ENCODE measurements at places on chromosomes 2 and 18. TPM values are rescaled to one million over a fixed set of nuclear protein-coding genes. Genes with fewer than 3 reads are reported as not detected.
A peak's percentile ranks its signal among the peaks of the same experiment; 100 is the strongest.

Gene PSD4
- 1.2 TPM for total RNA-seq

Gene TSPYL6
- 0.27 TPM for total RNA-seq

Gene ECEL1
- 2.3 TPM for total RNA-seq

Gene SIX2
- total RNA-seq = 0.56 TPM

Gene CHRNA1
- total RNA-seq = 161 TPM

Gene DNAJB2
- 124 TPM for total RNA-seq

Gene ABCB11
- not detected for total RNA-seq

Gene ITGA4
- total RNA-seq = 5.4 TPM

Gene IL36G
- not detected for total RNA-seq

Gene MOCOS
- total RNA-seq = 1.3 TPM

Gene COL4A3
- total RNA-seq = not detected

Gene ATP6V1C2
- total RNA-seq = not detected

Gene DSG1
- not detected for total RNA-seq

Gene ITGB1BP1
- total RNA-seq = 62.7 TPM

Gene COL3A1
- not detected for total RNA-seq

Gene GAL3ST2
- 0.42 TPM for total RNA-seq

Gene SERPINB11
- not detected for total RNA-seq

Gene AQP4
- not detected for total RNA-seq

GRCh38 chr2:187581125-187581896, 27.1 kb upstream of the TFPI start:
- DNase-seq = no peak

- DNase-seq = no peak
These were observed 258.3 kb downstream of the PRKCE start for GRCh38 chr2:45909677-45910191.

GRCh38 chr2:98778151-98778550, 47.2 kb upstream of the MGAT4A start:
- DNase-seq = no peak

- no peak for DNase-seq
These were observed 266.1 kb upstream of the MEX3C start for GRCh38 chr18:51463483-51464136.

- no peak for DNase-seq
These were observed 37.4 kb upstream of the FAP start for GRCh38 chr2:162280654-162281053.

- DNase-seq = no peak
These were observed 230.7 kb upstream of the SYT4 start for GRCh38 chr18:43507842-43508481.

GRCh38 chr2:29079887-29080286, 5.6 kb upstream of the PCARE start:
- no peak for DNase-seq

DNA sequence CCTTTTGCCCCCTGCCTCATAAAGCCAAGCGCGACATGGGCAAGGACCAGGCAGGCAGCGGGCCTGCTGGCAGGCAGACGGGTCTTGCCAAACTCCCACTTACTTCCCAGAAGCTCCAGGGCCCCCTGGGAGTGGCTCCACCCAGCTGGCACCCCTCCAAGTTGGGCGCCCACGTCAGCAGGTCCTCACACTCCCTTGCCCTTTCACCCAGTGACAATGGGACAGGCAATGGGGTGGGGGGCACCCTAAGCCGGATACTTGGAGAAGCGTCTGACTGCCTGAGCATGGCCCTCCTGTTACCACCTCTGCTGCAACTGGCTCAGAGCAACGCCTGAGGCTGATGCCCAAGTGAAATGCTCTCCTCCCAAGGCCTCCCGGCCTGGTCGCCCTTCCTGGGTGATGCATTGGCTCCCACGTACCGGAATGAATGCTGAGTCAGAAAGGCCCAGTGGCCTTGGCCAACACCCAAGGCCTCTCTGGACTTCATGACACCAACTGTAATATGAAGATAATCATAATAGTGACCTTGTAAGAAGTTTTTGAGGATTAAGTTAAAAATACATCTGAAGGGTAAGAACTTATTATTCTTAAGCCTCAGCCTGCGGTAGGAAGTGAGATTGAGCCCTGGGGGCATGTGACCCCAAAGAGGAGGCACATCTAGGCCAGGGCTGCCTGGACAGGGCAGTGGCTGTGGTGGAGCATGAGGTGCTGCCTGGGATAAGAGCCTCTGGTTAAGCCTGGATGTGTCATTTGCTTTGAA, 31.6 kb downstream of the KCNK3 start:
- DNase-seq = no peak

DNA sequence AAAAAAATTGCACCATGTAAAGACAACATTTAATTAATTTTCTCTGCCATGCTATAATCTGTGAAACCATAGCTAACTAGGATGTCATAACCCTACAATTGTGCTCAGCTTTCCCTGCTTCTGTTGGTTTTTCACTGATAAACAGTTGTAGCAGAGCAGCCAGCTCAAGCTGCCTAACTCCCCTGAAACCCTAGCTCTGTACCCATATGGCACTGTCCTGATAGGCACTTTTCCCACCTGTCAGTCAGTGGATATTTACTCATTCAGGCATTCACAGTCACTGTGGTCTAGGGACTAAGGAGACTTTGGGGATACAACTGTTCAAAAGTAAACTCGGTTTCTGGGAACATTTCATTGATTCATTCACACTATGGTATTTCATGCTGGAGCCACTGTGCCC, 407.0 kb downstream of the DSEL start:
- DNase-seq = no peak

DNA sequence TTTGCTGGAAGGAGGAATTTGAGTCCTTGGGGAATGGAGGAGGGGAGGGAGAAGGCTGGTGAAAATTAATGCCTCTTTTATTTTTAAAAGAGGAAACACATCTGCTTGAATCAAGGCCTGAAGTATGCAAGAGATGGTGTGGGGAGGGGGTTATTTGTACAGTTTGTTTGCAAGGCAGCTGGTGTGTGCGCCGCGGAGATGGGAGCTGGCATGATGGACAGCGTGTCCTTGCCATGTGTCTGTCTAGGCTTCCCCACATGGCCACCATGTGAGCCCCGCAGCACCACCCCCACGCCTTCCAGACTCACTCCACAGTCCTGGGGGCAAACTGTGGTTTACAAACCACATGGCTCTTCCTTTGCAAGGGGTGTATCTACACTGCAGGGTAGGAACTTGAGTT, 154.8 kb upstream of the APCDD1 start:
- DNase-seq = no peak

- DNase-seq = no peak
These were observed 65.5 kb downstream of the COMMD1 start for GRCh38 chr2:61970807-61971556.

GRCh38 chr2:143934626-143935481, 585.1 kb downstream of the ZEB2 start:
- DNase-seq = no peak

- DNase-seq = no peak
These were observed 54.1 kb upstream of the KLF7 start for GRCh38 chr2:207219676-207220501.

GRCh38 chr2:201196003-201196402, 13.1 kb downstream of the CASP10 start:
- DNase-seq = no peak

GRCh38 chr18:35592298-35592697, 10.8 kb downstream of the GALNT1 start:
- no peak for DNase-seq

DNA sequence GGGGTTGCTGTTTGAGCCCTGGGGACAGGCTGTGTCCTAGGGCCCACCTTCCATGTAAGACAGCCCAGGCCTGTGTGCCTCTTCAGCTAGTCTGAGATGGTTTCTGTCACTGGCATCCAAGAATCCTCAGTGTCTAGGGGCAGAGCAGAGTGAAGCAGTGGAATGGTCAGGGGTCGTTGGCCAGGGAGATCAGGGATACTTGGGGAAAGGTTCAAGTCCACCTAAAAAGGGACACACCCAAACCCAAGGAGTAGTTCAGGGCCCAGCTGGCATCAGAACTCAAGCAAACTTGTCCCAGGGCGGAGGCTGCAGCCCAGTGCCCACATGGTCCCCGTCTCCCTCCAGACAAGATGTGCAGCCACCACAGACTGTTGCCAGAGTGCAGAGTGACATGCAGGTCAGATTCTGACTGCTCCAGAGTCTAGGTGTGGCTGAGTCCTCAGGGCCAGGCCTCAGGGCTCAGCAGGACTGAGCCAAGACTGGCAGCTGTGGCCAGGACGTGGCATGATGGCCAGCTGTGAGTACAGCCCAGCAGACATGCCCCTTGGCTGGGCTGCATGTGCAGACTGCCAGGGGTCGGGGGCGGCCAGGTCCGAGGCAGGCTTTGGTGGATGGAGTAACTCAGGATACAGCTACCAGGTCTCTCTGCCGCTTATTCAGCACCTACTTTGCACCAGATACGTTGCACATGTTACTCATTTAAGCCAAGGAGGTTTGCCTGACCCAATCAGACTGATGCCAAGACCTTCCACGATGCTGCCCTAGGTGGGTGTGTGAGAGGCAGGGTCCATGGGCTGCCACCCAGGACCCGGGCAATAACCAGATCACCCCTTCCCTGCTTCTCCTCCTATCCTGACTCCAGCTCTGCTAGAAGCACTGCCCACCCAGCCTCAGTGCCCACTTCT, 146.6 kb downstream of the SMAD7 start:
- peak; percentile 7 for DNase-seq

DNA sequence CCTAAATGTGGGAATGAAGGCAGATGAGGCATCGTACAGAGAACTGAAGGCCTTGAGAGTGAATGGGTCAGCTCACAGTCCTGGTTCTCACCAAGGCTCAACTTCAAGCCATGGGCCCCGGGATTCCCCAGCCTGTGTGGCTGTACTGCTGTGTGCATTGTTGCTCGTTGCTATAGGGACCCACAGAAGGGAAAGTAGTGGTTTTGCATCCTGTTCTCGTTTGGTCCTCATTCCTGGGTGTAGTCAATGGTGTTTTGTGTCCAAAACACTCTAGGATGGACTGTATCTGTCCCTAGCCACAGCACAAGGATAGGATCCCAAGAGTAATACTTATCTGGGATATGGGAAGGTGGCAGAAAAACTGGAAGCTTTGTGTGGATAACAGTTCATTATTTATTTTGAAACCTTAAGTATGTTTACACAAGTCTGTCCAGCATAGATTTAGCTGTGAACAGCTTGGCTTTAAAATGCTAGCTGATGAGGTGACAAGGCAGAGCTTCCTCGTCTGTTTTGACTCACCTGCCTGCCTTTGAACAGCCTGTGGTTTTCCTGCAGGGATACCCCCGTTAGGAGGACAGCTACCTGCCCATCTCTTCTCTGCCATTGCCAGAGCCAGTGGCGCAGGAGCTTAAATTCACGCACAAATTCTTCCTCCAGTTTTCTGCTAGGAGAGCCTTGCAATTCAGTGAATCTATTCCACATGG, 85.0 kb downstream of the WDSUB1 start:
- no peak for DNase-seq

- no peak for DNase-seq
These were observed 2.2 kb downstream of the KLHL29 start for GRCh38 chr2:23387221-23387550.

GRCh38 chr18:76979906-76980305, 152.7 kb downstream of the MBP start:
- no peak for DNase-seq

DNA sequence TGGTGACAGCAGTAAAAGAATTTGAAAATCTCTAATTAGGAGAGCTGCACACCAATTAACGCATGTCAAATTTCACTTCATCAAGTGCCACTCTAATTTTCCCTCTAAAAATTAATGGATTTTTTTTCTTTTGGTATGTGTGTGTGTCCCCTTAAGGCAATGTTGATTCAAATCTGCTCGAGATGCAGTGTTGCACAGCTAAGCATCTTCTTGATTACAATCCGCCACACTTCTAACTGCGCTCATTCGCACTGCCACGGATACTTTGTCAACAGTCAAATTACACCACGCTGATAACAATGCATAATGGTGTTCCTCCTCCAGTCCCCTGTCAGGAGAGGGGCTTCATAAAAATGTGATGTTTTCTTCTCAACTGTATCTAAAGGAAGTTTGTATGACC, 261.4 kb downstream of the MEIS1 start:
- no peak for DNase-seq

- no peak for DNase-seq
These were observed 36.6 kb downstream of the SCTR start for GRCh38 chr2:119487434-119488244.

DNA sequence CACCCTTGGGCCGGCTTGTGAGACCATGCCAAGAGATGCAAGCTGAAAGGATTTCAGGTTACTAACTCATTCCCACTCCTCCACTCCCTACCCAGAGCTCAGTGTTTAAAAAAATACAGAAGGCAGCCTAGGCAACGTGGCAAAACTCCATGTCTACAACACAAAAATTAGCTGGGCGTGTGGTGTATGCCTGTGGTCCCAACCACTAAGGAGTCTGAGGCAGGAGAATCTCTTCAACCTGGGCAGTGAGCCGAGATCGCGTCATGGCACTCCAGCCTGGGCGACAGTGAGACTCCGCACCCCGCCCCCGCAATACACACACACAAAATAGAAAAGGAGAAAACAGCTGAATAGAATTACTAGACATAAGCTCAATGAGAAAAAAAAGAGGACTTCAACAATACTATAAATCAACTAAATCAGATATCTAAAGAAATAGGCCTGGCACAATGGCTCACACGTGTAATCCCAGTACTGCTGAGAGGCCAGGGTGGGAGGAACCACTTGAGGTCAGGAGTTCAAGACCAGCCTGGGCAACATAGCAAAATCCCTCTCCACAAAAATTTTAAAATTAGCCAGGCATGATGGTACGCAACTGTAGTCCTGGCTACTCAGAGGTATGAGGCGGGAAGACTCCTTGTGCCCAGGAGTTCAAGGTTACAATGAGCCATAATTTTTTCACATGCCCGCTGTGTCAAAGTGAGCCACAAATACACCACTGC, 10.1 kb downstream of the IWS1 start:
- no peak for DNase-seq

DNA sequence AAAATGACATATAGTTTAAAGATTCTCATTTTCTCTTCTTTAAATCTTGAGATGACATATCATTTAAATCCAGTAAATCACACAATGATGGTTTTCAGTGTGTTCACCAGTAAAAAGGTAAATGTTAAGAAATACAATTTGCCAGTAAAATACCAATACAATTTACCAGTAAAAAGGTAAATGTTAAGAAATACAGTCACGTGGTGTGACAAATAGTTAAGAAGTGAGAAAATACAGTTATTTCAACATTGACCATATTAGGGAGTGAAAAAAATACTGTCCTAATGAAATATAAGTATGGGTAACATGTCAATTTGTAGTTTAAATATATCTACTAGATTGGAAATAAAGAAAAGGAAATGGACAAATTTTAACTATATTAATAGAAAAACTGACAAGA, 80.5 kb downstream of the DLGAP1 start:
- no peak for DNase-seq

DNA sequence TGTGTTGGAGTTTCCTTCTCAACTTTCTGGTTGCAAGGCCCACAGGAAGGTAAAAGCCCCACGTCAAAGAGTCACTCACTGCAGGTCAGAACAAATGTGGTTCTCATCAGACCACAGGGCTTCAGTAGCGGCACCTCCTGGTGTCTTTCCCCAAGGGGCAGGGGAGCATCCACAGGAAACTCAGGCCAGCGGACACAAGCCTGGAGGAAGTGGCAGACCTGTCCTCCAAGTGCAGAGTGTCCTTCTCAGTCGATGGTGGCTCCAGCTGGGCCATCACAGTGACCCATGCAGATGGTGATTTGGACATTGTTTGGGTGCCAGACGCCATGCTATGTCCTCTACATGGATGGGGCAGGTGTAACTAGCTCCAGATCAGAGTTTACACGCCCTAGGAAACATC, 84.9 kb downstream of the ACKR3 start:
- DNase-seq = no peak

GRCh38 chr18:63137999-63138435, 181.6 kb downstream of the BCL2 start:
- no peak for DNase-seq
